ENCODE measurements at places on chromosomes 3 and 15.

DNA sequence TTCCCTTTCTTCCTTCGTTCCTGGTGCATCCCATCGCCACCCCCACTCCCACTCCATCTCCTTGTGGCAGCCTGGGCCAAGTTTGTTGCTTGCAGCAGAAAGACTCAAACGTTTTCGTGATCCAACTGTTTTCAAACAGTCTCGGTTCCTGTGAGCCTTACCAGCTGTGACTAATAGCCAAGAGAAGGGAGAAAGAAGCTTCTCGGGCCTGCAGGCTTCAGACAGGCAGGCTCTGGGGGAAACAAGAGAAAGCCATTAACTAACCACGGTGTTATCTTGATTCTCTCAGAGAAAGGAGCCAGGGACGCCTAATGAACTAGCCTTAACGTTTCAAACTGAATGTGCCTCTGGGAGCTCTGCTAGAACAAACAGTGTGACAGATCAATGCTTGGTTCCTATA is 742.0 kb downstream of the NR2F2 start:
- no peak for DNase-seq

GRCh38 chr3:178297199-178297598 is 239.0 kb upstream of the KCNMB2 start:
- DNase-seq = no peak

GRCh38 chr15:38312190-38312589 is 59.6 kb downstream of the SPRED1 start:
- DNase-seq = no peak

GRCh38 chr3:195876297-195877064 is 31.9 kb downstream of the TNK2 start:
- DNase-seq = no peak

GRCh38 chr15:51335538-51336410 is 2.6 kb downstream of the CYP19A1 start:
- DNase-seq = no peak

Data from NCI-H1092 (cell line).